ENCODE measurements at places on chromosomes 2 and 18.

- DNase-seq = no peak
Measured at GRCh38 chr2:30462131-30462857, 15.2 kb downstream of the LCLAT1 start.

- DNase-seq = no peak
Measured at GRCh38 chr2:143553261-143553660, 424.0 kb downstream of the ARHGAP15 start.

DNA sequence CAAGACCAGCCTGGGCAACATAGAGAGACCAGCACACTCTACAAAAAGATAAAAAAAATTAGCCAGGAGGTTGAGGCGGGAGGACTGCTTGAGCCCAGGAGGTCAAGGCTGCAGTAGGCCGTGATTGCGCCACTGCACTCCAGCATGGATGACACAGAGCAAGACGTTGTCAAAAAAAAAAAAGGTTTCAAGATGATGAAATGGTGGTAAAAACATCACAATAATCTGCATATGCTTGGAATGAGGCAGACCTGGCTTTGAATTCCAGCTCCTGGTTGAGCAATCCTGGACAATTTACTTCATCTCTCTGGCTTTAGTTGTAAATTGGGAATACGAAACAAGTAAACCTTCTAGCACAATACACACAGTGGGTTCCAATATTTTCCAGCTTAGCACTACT is 24.1 kb downstream of the USP40 start:
- DNase-seq = no peak

DNA sequence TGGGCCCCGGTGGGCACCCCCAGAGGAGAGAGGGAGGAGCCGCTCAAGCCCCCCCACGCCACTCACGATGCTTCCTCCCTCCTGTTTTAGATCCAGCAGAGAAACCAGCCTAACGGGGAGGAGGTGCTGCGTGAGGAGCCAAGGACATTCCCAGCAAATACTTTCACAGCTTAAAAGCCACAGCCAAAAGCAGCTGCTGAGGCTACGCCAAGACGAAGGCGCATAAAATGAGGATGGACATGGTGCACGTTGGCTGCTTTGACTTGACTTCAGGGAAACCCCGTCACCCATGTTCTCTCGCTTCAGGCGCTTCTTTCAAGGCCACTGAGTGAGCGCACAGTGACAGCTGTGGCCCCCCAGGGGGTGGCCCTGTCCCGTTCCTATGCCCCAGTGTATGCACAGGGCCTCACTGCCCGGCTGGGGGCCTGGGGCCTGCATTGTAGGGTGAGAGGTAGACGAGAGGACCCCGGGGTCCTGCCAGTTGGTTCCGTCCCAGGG is 72.1 kb upstream of the PXDN start:
- no peak for DNase-seq

DNA sequence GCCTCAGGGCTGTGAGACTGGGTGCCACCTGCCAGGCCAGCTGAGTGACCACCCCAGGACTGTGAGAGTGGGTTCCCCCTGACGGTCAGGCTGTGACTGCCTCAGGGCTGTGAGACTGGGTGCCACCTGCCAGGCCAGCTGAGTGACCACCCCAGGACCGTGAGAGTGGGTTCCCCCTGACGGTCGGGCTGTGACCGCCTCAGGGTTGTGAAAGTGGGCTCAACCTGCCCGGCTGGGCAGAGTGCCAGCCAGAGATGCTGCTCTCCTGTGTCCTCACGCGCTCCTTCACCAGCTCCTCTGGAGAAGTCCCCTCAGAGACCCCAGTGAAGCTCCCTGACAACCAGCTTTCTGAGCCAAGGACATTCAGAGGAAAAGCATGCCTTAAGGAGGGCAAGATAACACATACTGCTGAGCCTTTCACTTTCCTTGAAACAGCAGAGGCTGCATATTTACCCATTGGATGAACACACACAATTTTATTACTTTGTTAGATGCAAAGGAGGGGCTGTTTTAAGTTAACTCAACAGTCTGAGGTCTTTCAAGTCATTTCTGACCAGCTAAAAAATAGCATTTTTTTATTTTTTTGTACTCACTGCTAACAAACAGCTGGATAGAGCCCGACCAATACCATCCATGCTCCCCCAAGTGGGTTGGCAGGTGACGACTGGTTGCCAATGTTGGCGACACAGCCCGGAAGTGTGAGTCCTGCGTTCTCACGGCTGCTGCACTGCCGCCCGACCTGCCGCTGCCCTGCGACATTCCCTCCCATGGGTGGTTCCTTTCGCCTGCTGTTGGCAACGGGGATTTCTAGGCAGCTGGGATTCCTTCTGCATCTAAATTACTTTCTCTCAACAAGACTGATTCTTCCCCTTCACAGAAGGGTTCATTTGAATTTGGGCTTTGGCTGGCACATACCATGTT is 70.7 kb downstream of the NDUFA10 start:
- no peak for DNase-seq

- no peak for DNase-seq
Measured at GRCh38 chr2:230677201-230677946, 35.3 kb upstream of the CAB39 start.

DNA sequence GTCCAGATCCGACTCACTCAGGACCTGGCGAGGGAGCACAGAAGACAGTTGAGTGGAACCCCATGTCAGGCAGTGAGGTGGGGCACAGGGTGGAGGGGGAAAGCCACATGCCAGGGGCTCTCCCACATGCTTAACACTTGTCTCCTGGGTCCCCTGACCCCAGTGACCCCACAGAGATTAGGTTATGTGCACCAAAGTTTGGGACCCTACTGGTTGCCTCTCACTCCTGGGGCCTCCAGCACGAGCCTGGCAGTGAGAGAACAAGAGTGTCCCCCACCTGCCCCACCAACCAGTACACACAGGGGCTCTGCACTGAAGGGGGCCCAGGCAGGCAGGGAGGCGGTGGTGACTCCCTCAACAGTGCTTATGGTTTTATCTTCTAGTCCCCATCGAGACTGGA is 58.3 kb downstream of the CIB4 start:
- no peak for DNase-seq

DNA sequence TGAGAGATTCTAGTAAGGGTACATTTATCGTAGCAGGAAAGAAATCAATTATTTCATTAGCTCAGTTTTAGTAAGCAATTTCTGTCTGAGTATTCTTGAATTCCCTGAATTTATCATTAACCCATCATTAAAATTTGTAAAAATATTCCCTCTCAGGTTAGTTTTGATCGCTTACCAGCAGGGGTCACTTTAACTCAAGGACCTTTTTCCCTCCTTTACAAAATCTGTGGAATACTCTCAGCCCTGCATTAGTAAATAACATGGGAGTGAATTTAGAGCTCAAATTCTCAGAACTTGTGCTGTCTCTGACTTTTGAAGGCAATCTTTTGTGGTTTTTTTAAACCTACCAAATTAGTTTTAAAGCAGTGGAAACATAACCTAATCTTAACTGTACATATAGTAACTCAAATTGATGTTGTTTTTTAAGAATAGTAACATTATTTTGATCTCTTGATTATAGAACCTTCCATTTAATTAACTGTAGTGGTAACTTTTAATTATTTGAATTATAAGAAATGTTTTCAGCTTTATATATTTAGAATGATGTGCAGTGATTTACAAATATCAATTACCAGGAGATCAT is 97.2 kb downstream of the AGPS start:
- peak; percentile 13 for DNase-seq

- no peak for DNase-seq
Measured at GRCh38 chr2:216101109-216101508, 8.0 kb upstream of the XRCC5 start.

All from heart right ventricle (tissue), 16 donors.